ENCODE measurements at places on chromosomes 1 and 21.

DNA sequence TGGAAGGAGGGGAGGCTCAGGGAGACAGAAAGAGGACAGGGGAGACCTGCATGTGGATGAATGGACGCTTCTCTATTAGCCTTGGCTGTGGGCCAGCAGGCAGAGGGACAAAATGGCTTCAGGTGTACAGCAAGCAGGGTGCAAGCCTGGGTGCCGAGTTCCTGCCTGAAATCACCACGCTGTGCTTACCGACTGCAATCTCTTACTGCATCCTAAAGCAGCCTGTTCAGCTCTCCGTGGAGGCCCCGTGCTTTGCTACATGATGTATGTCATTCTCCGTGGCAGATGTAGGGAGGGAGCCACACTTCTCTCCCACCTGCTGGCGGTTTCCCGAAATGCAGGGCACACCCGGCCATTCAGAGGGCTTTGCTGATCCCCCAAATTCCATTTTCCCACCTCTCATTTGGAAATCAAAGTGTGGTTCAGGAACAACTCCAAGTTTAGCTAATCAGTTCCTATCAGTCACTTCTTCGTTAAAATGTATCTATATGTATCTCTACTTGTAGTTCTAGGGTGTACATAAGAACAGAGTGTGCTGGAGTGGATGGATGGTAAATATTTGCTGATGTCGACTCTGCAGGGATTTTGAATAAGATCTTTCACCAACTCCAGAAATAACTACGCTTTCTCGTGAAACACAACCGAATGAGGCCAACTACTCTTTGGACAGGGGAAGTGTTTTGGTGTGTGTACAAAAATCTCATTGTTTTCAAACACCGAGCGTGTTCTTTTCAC, 122.3 kb upstream of the BACE2 start:
- DNase-seq: no peak

- DNase-seq: no peak
These were observed 155.2 kb downstream of the DISP1 start for GRCh38 chr1:222970040-222970439.

GRCh38 chr1:89465201-89465600, 59.4 kb upstream of the LRRC8B start:
- no peak for DNase-seq

DNA sequence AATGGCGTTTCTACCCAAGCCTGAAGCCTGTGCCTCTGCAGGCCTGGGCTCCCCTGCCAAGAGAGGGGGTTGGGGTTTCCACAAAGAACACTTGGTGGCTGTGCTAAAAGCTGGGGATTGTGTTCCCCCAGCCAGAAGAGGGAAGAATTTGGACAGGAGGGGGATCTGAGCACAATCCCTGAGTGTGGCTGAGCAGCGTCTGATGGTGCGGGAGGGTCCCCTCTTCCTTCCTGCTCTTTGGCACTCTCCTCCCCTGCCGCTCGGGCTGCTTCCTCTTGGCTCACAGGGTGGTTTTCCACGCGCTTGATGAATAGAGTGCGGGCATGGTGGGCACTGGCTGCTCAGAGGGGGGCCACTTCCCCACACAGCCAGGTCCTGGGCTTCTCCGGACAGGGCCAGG, 3.7 kb downstream of the GPR37L1 start:
- DNase-seq: no peak

DNA sequence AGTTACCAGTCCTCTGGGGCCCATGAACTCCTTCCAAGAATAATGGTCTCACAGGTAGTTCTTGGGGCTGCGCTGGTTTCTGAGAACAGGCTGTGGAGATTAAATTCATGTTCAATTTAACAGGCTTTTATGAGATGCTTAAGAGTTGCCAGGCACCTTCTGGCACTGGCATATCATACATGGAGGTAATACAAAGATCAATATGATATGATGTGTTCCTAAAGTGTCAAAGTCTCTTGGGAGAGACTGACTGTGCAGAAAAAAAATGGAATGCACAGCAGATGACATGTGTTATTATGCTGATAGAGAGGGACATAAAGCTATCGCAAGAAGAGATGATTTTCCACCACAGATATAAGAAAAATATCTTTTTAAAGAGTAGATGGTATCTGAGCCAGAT, 6.8 kb downstream of the CYP2J2 start:
- DNase-seq: no peak

GRCh38 chr1:234751678-234752077, 141.7 kb upstream of the IRF2BP2 start:
- no peak for DNase-seq

DNA sequence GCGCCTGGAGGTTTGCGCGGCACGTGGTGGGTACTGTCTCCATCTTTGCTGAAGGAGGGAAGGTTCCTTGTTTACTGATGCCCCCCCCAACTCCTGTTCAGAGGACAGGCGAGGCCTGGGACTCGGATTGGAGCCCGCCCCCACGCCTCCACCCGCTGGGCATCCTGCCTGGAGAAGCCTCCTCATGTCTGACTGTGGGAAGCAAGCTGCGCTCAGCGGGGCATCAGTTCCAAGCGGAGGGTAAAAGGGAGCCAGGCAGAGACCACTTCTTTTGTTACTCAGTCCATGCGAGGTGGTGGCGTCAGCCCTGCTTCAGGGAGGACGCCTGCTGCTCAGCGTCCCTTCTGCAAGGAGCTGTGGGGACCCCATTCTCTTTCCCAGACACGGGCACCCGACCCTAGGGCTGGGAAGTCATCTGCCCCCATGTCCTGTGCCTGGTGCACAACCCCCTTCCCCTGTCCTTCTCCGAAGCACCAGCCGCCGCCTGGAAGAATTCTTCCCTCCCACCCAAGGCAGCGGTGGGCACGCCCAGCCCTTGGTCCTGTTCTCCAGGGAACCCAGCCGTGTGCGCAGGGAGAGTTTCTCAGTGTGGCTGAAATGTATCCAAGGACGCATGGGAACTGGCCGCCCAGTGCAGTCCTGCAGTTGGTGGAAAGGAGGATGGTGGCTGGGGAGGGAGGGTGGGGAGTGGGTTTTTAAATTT, 414.0 kb downstream of the CAMTA1 start:
- DNase-seq: no peak
